ENCODE measurements at places on chromosomes 7 and 10.

DNA sequence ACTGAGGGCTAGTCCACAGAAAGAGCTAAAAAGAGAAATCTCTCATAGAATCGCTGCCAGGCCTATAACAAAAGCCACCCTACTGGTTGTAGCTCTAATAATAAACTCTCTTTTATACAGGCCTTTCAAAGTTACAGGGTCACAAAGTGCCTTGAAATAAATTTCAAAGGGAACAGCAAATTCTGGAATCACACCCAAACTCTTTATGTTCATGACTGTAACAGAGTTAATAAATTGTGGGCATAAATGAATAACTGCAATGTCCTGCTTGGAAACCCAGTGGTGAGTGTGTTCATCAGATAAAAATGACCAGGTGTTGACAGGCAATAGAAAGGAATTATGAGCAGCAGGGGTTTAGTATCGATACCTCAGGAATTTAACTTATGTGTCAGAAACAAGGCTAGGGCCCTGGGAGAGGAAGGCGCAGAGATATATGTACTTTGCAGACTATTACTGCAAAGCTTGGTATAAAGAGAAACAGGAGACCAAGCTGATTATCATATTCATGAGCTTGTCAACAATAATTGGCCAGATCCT is 9.3 kb downstream of the CDC14C start:
- no peak for DNase-seq

- peak; percentile 22 for DNase-seq
These were observed 447.4 kb upstream of the PFKP start for GRCh38 chr10:2619916-2620315.

DNA sequence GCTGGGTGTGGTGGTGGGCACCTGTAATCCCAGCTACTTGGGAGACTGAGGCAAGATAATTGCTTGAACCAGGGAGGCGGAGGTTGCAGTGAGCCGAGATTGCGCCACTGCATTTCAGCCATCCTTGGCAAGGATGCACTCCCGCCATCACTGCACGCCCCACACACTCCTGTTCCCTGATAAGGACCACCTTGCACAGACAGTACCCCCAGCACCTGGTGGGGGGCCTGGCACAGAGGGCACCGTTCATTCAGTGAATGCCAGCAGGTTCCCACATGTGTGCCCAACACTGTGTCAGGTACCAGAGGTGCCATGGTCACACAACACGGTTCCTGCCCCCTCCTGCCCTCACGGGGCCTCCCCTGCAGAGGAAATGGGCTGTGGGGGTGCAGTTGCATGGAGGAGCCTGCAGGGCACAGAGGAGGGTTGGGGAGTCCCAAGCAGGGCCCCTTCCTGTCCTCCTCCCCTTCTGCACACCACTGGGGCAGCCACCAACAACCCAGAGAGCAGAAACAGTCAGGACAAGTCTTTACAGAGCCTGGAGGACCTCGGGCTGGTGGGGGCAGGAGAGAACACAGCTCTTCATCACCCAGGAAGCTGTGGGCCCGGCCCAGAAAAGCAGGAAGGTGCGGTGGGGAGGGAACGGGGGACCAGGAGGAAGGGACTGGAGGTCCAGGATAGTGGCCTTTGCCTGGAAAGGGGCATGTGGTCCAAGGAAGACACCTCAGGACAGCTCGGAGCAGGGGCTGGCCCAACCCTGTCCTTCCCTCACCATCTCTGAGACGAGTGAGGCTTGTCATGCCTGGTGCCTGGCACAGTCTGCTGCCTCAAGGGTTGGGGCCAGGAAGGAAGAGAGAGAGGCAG is 7.1 kb downstream of the CRYGN start:
- DNase-seq = no peak

DNA sequence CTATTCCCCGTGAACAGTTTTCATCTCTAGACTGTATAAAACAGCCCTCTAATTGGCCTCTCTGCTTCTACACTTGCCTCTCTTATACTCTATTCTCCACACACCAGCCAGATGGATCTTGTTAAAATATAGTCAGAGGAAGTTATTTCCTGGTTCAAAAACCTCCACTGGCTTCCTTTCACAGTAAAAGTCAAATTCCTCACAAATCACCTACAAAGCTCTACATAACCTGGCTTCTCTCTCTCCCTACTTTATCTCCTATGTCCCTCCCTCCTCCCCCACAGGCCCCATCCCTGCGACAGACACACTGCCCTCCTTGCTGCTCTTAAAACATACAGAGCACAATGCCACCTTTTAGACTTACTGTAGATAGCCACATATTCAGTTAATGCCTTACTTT is 60.1 kb downstream of the TPK1 start:
- no peak for DNase-seq

- no peak for DNase-seq
These were observed 57.8 kb upstream of the OPALIN start for GRCh38 chr10:96416643-96417042.

GRCh38 chr10:48609899-48610584 is 5.2 kb upstream of the ARHGAP22 start:
- DNase-seq = no peak

Measured in NCI-H1092 treated with DMSO at 0.1 percent for 48 hours (cell line).